Stimulated activated CD8-positive, alpha-beta memory T cell treated with anti-CD3 and anti-CD28 coated beads, Interleukin-15, amount 100 ng/mL, for 24 hours (primary cell): ENCODE measurements at places on chromosomes 7 and 10.

GRCh38 chr10:17756557-17757217 is 4.7 kb downstream of the TMEM236 start:
- DNase-seq, result no peak

DNA sequence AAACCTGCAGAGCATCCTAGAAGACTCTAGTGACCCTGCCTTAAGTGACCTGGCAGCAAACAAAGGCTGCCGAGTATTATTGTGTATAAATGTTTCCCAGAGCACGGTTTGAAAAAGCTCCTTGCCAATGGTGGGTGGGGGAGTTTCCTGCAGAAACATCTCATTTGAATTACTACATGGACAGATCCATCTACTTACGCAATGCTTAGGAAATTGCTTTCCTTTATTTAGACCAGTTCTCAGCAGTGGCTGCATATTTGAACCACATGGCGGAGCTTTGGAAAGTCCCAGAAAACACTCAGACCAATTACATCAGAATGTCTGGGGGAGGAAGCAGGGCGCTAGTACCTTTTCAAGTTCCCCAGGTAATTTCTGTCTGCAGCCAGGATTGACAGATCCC is 560.9 kb downstream of the SDK1 start:
- no peak for DNase-seq

GRCh38 chr10:33085313-33085833 is 127.3 kb upstream of the ITGB1 start:
- DNase-seq, result no peak

- DNase-seq, result no peak
These were observed 183.9 kb downstream of the SGMS1 start for GRCh38 chr10:50439806-50440205.

DNA sequence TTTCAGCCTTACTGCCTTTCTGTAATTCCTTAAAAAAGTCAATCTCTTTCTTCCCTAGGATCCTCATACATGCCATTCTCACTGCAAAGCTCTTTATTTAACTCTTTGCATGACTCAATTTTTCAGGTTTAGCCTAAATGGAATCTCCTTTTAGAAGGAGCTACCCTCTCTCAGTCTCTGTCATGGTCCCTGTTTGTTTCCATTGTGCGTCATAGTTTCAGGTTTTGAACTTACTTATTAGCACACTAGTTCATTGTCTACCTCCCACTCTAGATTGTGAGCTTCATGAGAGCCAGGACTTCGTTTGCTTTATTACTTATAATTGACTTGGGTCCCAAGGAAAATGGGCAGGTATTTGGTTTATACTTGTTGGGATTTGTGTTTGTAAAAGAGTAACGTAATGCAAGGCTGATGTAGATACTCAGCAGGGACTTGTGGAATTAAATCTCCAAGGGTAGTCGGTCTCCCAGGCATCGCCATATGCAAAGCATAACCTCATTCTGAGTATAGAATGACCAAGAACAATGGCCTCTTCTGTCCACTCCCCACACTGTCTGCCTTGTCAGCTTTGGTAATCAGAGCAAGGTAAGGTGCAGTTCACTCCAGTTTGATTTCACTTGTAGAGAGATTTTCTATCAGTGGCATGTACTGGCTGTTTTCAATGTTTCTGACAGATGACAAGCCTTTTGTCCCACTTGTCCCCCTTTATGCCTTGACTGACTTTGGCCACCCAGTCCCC is 252.0 kb downstream of the SORCS3 start:
- DNase-seq, result no peak

DNA sequence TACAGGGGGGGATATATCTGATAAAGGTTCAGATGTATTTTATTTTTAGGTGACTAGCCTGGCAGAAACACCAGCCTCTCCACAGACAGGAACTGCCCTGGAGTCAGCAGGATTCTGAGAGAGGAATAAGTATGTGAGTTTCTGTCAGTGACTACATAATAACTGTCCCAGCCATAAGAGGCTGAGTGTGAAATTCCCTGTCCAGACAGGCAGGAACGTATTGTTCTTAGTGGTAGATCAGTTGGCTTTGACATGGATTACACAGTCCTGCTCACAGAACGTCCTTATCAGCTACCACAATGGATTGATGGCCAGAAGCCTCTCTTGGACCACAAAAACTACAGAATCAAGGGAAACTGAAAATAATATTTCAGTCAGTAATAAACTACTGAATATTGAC is 709.8 kb downstream of the PCDH15 start:
- DNase-seq, result no peak

DNA sequence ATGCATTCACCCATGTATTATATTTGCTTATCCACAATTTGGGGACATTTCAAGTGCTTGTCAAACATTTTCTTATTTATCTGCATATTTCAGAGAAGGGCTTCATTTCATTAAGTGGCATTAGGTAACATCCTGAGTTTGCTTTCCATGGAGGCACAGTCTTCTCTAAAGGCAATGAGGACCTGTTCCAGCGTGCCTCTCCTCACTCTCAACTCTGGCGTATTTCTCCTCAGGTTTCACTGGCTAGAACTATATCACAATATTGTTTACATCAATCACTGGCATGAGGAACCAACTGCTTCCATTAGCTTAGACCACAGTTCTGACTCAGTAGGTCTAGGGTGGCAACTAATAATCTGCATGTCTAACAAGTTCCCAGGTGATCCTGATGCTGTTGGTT is 177.2 kb downstream of the TAX1BP1 start:
- no peak for DNase-seq

- no peak for DNase-seq
These were observed 60.9 kb upstream of the CAMK2B start for GRCh38 chr7:44386139-44386913.

DNA sequence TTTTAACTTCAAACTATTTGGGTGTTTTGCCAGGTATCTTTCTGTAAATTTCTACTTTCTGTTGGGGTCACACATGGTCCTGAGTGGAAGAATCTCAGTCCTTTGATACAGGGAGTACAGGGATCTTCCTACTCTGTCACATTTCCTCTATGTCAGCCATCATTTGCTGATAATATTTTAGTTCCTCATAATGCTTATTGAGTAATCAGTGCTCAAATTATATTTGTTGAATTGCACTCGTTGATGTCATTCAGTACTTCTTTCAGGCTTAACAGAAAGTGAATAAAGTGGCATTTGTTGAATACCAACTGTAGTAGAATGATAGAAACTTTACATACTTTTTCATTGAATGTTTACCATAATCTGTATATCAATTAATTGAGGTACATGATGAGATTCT is 31.9 kb downstream of the WDR11 start:
- no peak for DNase-seq

DNA sequence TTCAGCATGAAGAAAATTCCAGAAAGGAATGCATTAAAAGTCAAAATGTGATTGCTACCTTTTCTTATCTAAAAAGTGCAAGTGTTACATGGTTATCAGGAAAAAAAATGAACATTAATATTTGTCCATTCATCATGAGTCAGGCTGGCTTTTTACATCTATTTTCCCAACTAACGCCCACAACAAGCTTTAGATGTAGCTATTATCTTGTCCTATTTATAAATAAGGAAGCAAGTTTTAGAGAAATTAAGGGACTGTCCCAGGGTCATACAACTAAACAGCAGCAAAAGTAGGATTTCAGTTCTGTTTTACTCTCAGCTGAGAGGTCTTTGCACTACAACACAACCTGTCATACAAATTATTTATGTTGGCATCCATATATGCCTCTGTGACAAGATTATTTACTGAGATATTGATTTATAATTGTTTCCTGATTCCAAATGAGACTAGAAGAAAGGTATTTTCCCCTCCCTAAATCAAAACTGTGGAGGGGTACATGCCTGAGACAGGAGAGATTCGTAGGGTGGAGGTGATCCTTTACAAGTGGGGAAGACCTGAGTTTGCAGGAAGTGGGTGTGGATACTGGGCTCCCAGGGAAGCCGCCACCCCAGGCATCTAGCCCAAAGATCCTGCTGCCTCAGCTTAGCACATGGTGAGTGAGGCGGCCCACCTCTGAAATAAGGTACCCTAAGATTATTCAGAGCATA is 57.2 kb upstream of the ARID5B start:
- no peak for DNase-seq

GRCh38 chr7:138545123-138545522 is 85.1 kb downstream of the TRIM24 start:
- DNase-seq, result no peak

DNA sequence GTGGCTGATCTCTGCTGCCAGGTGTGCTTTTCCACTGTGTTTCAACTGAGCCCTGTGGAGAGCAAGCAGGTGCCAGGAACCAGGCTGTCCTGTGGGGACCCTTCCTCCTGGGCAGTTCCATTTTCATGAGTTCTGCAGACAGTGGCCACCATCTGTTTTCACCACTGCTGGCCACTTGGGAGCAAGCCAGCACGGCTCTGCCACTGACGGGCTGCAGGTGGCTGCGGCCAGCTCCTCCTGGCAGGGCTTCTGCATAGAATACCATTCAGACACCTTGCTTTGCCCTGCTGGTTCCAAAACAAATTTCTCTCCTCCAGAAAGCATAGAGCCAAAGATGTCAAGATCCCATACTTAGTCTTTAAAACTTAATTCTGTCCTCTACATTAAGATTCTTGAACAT is 48.3 kb downstream of the LANCL2 start:
- DNase-seq, result no peak

- no peak for DNase-seq
These were observed 343.4 kb downstream of the PRPF18 start for GRCh38 chr10:13930120-13930519.

DNA sequence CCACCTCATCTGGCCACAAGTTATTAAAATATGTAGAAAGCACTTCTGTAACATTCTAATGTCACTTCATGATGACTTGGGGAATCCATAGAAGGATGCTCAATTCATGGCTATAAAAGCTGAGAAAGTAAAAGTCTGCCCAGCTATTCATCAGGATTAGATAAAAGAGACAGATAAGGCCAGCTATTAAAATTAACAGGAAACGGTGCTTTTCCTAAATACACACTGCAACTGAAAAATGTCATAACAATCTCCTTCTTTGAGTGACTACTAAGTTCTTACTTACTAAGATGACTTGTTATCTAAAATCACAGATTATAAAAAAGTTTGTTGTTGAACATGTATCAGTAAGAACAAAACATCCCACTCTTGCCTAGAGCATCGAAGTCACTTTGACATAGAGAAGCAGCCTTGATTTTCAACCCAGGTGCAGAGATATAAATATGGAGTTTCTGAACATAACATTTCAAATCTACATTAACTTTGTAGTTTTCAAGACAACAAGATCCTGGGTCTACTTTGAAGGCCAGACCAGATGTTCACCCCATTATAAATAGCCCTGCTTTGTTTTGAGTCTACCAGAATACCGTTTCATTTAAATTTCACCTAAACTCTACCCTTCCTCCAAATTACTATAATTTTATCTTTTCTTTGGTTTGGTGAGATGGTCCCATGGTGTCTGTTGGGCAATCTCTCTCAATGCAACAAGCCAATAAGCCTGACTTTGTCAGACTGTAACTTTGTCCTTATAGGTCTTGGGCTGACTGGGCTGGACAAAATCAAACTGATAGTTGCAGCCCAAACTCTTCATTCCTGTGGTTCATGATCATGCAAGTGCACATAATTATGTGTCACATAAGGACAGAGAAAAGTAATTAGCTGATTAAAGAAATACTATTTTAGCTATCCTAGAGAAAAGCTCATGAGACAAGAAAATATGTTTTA is 24.0 kb downstream of the HYCC1 start:
- DNase-seq, result no peak

DNA sequence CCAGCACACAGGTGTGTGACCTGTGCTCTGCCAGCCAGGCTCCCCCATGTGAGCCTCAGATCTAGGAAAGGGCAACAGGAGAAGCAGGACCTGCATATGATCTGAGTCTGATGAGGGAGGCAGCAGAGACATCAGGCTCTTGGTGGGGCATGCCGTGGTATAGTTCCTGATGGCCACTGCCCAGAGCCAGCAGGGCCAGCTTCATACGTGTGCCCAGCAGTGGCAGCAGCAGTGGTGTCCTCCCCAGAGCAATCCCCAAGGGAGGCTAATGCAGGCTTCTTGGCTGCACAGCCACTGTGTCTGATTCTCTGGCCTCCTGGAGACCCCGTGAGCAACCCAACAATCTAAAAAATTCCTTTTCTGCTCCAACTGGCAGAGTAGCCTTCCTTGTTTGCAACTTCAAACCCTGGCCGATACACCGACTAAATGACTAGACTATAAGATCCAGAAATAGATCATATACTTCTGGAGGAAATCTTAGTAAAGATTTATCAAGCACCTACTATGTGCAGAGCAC is 230.6 kb upstream of the ZMIZ1 start:
- DNase-seq, result no peak

DNA sequence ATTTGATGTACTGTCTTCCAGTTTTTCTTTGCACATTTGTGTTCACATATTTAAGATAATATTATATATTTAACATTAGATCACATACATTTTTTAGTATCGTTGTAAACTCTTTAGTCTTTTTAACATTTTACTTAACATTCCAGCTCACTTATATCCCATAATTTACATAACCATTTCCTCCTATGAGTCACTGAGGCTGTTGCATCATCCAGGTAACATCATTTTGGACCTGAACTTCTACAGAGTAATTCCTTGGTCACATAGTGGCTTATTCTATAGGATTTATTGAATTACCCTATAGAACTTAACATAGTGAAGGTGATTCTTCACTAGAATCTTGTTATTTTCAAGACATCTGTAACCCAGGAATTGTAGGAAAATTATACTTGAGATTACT is 194.4 kb downstream of the POU6F2 start:
- DNase-seq, result no peak

GRCh38 chr7:123372368-123372767 is 162.0 kb downstream of the IQUB start:
- DNase-seq, result no peak

DNA sequence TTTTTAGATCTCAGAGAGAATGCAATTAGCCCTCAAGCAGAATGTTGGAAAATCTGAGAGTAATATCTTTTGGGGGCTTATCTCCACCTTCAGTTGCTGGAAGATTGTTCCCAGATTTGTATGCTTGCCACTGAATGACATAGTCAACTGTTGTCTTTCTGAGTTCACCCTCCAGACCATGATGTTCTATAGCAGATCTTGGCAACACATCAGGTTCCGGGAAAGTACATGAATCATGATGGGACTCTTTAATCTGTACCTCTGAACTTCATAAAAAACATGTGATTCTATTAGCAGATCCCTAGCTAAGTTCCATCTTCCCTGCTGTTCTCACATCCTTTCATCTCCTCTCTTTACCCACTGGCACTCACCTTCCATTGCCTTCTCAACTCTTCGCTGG is 68.9 kb downstream of the PLCE1 start:
- no peak for DNase-seq
